Activated B cell treated with CpG ODN at 0.5 μM for 24 hours (primary cell): ENCODE measurements at places on chromosomes 4 and X. TPM values are rescaled to one million over a fixed set of nuclear protein-coding genes. Genes with fewer than 3 reads are reported as not detected.
A peak's percentile ranks its signal among the peaks of the same experiment; 100 is the strongest.

The IBSP gene
- not detected in 2 replicates for total RNA-seq

The BRS3 gene
- not detected in 2 replicates for total RNA-seq

The USP17L11 gene
- not detected in 2 replicates for total RNA-seq

The MAGEC3 gene
- not detected in 2 replicates for total RNA-seq

The OTUD6A gene
- not detected in 2 replicates for total RNA-seq

The NSG1 gene
- not detected in 2 replicates for total RNA-seq

The CCDC158 gene
- total RNA-seq, result not detected in 2 replicates

The HELT gene
- not detected in 2 replicates for total RNA-seq

The AGTR2 gene
- total RNA-seq, result not detected in 2 replicates

The TREX2 gene
- total RNA-seq, result 1.9 and 3.2 TPM in 2 replicates

The SLAIN2 gene
- total RNA-seq, result 50.8 and 62.1 TPM in 2 replicates

DNA sequence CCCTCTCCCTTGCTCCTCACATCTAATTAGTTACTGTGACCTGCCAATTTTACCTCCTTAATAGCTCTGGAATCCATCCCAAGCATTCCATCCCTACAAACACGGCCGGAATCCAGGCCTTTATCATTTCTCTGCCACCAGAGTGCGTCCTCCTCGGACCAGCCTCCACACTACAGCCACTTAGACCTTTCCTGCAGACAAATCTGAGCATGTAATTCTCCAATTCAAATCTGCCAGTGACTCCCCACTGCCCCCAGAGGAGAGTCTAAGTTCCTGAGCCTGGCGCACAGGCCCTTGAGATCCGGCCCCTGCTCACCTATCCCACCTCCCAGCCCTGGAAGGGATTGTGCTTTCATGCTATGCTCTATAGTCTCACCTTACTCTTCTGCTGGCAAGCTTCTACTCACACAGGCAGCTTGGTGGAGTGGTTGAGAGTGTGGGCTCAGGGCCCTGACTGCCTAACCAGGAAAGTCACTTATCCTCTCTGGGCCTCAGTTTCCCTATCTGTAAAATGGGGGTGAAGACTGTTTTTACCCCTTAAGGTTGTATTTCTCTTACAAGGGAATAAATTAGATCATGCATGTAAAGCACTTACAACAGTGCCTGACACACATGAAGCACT lies 31.2 kb downstream of the PJA1 start:
- no peaks in the 10 kb centered on the region for H3K4me1 ChIP-seq
- DNase-seq, result no peak
- no peak overlapping the region for H3K4me3 ChIP-seq
- H3K36me3 ChIP-seq, result no peaks in the 10 kb centered on the region

GRCh38 chrX:71170660-71171059 lies 26.0 kb downstream of the NLGN3 start:
- no peaks in the 10 kb centered on the region for H3K27me3 ChIP-seq
- peaks cover 29% of the 10 kb centered on the region for H3K36me3 ChIP-seq
- no peak overlapping the region for H3K27ac ChIP-seq

GRCh38 chrX:15942307-15942706 lies 87.7 kb upstream of the AP1S2 start:
- H3K27ac ChIP-seq, result no peak overlapping the region
- no peaks in the 10 kb centered on the region for H3K27me3 ChIP-seq
- no peak overlapping the region for H3K4me3 ChIP-seq
- no peak for DNase-seq
- H3K36me3 ChIP-seq, result no peaks in the 10 kb centered on the region

DNA sequence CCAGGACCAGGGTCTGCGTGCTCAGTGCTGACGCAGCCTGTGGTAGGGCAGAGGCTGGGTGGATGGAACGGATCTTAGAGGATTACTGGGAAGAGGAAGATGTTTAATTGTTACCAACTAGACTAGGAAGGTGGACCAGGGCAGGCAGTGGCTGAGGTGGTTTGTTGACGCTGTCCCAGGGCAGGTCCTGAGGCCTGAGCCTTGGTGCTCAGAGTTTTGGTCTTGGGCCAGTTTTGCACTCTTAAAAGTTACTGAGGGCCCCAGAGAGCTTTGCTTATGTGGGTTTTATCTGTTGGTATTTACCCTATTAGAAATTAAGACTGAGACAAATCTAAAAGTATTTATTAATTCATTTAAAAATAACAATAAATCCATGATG lies 20.4 kb downstream of the RNF212 start:
- H3K27ac ChIP-seq, result no peak overlapping the region
- peaks cover 4% of the 10 kb centered on the region for H3K27me3 ChIP-seq
- no peaks in the 10 kb centered on the region for H3K36me3 ChIP-seq
- no peak for DNase-seq
- no peak overlapping the region for H3K4me3 ChIP-seq

GRCh38 chrX:49930039-49930438 lies 7.6 kb downstream of the CLCN5 start:
- no peak overlapping the region for H3K27ac ChIP-seq
- H3K27me3 ChIP-seq, result no peaks in the 10 kb centered on the region
- DNase-seq, result no peak
- H3K4me3 ChIP-seq, result no peak overlapping the region
- H3K4me1 ChIP-seq, result no peaks in the 10 kb centered on the region
- peaks cover 5% of the 10 kb centered on the region for H3K36me3 ChIP-seq

DNA sequence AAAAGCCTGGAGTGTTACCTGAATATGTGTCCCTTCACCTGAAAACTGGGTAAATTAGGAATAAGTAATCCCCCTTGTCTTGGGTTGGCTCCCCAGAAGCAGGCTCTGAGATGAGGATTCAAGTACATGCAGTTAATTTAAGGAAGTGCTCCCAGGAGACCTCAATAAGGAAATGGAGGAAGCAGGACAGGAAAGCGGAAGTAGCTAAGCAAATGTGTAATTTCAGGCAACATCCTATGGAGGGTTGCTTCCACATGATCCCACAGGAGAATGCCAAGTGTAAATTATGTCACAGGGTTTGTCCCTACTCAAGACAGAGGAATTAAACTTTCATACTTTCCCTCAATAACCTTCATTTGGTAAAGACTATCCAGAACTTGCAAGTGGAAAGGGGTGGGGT lies 48.1 kb upstream of the ARHGEF6 start:
- no peaks in the 10 kb centered on the region for H3K4me1 ChIP-seq
- no peak overlapping the region for H3K27ac ChIP-seq
- no peak for DNase-seq

- DNase-seq, result no peak
- no peak overlapping the region for H3K27ac ChIP-seq
- no peaks in the 10 kb centered on the region for H3K27me3 ChIP-seq
These were observed 205.9 kb downstream of the LDB2 start for GRCh38 chr4:16692524-16692923.

DNA sequence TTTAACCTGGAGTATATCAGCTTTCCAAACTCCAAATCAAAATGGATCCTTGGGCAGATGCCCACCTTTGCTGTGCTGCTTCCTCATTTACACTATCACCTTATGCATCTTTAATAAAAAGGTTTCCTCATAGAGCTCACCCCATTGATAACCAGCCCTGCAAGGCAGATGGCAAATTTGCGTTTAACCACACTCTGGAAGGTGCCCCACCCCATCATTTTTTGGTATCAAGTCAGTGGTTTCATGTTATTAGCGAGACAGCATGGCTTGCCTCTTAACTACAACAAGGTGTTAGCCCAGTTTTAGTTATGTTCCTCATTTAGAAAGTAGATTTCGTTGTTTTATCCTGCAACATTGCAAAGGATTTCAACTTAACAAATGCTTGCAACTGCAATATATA lies 214.0 kb upstream of the WDFY3 start:
- DNase-seq, result no peak
- H3K4me3 ChIP-seq, result no peak overlapping the region
- no peaks in the 10 kb centered on the region for H3K36me3 ChIP-seq
- H3K27ac ChIP-seq, result no peak overlapping the region
- peaks cover 4% of the 10 kb centered on the region for H3K4me1 ChIP-seq
- no peaks in the 10 kb centered on the region for H3K27me3 ChIP-seq

GRCh38 chr4:71232056-71232430 lies 106.8 kb upstream of the SLC4A4 start:
- no peak for DNase-seq
- no peak overlapping the region for H3K4me3 ChIP-seq
- H3K27me3 ChIP-seq, result peaks cover 5% of the 10 kb centered on the region
- no peaks in the 10 kb centered on the region for H3K36me3 ChIP-seq
- no peak overlapping the region for H3K27ac ChIP-seq

- peaks cover 22% of the 10 kb centered on the region for H3K36me3 ChIP-seq
- H3K27ac ChIP-seq, result peak overlapping the region; percentile 26
- no peak overlapping the region for H3K4me3 ChIP-seq
These were observed 242.4 kb downstream of the ARHGAP24 start for GRCh38 chr4:85717351-85717750.

- no peak for DNase-seq
- H3K4me1 ChIP-seq, result no peaks in the 10 kb centered on the region
- H3K27ac ChIP-seq, result no peak overlapping the region
- H3K27me3 ChIP-seq, result no peaks in the 10 kb centered on the region
- no peaks in the 10 kb centered on the region for H3K36me3 ChIP-seq
These were observed 488.9 kb upstream of the PCDH10 start for GRCh38 chr4:132660181-132660580.

DNA sequence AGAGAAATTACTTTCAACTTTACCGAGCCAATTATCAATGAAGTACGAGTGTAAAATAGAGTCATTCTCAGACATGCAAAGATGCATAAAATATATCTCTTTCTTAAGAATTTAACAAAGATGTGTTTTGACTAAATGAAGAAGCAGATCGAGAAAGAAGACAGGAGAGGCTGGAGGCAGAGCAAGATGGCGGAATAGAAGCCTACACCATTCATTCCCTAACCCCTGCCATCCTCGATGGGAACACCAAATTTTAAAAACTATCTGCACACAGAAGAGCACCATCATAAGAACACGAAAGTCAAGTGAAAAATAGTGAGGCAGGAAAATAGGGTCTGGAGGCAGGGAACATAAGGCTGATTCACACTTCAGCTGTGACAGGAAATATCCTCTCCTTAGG lies 35.0 kb downstream of the CCDC158 start:
- no peaks in the 10 kb centered on the region for H3K36me3 ChIP-seq
- no peak overlapping the region for H3K27ac ChIP-seq
- no peak overlapping the region for H3K4me3 ChIP-seq
- DNase-seq, result no peak
- H3K27me3 ChIP-seq, result peaks cover 22% of the 10 kb centered on the region

GRCh38 chrX:71177327-71177726 lies 32.7 kb downstream of the NLGN3 start:
- no peak overlapping the region for H3K27ac ChIP-seq
- no peak for DNase-seq
- H3K27me3 ChIP-seq, result no peaks in the 10 kb centered on the region
- no peak overlapping the region for H3K4me3 ChIP-seq
- H3K4me1 ChIP-seq, result peaks cover 12% of the 10 kb centered on the region

- H3K4me3 ChIP-seq, result no peak overlapping the region
- no peak for DNase-seq
- H3K27ac ChIP-seq, result no peak overlapping the region
- no peaks in the 10 kb centered on the region for H3K36me3 ChIP-seq
- H3K27me3 ChIP-seq, result no peaks in the 10 kb centered on the region
These were observed 2120.5 kb downstream of the PCDH7 start for GRCh38 chr4:32840461-32841189.

DNA sequence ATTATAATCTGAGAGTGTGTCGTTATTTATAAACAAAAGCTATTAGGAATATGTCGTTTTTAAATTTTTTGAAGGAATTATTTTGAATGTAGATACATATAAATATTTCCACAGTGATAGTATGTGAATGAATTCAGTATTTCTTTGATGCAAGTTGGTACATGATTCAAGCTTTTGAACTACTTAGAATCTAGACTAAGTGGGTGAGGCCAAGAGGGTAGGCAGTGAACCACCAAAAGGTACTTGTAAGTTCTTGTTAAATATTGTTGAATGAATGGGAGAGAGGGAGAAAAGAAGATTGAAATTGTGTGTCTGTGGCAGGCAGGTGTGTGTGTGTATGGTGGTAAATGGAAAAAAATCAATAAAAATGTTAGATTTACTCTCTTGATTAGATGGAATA lies 69.6 kb downstream of the ARFIP1 start:
- DNase-seq, result no peak
- H3K27ac ChIP-seq, result peak overlapping the region; percentile 43
- H3K27me3 ChIP-seq, result no peaks in the 10 kb centered on the region
- H3K4me1 ChIP-seq, result peaks cover 25% of the 10 kb centered on the region
- peaks cover 18% of the 10 kb centered on the region for H3K36me3 ChIP-seq
